ENCODE measurements at places on chromosomes 2 and 18.

DNA sequence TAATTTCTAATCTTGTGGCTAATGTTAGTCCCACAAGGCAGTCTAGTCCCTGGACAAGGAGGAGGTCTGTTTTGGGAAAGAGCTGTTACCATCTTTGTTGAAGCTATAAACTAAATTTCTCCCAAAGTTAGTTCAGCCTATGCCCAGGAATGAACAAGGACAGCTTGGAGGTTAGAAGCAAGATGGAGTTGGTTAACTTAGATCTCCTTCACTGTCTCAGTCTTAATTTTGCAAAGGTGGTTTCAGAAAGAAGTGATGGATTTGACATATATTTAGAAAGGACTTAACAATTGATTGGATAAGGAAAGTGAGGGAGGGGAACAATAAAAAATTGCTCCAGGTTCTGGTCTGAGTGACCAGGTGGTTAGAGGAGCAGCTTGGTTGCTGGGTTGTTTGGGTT is 14.6 kb upstream of the SCYGR1 start:
- DNase-seq = no peak

DNA sequence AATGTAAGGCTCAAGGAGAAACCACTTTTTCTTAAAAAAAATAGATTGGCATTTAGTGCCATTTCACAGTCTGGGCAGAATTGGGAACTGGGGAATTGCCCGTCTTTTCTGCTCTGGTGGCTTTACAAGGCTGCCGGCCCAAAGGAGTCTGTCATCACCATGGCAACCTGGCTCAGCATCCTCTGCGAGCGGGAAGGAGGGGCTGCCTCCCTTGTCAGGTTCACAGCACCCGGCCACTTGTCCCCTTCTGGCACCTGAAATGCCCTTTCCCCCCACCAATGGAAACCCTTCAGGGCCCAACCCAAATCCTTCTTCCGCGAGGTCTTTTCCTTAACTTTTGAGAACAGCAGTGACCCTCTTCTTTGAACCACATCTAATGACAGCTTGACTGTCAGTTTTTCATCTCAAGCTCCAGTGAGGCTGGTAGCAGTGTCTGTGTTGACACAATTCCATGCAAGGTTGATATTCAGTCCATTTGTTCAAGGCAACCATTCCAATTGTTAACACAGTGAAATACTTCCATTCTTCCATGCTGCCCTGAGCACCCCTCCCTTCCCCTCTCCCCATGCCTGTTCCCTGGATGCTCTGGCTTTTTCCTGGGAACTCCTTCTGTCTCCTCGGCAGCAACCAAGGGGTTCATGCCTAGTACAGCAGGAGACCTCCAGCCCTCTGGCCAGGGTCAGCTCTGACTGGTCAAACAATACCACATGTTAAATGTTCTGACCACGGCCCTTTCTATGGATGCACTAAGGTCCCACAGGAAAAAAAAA is 79.6 kb downstream of the DNER start:
- no peak for DNase-seq

- no peak for DNase-seq
Measured at GRCh38 chr2:12727641-12728040, 10.9 kb downstream of the TRIB2 start.

GRCh38 chr2:189127756-189128155 is 51.8 kb downstream of the COL5A2 start:
- DNase-seq = no peak

DNA sequence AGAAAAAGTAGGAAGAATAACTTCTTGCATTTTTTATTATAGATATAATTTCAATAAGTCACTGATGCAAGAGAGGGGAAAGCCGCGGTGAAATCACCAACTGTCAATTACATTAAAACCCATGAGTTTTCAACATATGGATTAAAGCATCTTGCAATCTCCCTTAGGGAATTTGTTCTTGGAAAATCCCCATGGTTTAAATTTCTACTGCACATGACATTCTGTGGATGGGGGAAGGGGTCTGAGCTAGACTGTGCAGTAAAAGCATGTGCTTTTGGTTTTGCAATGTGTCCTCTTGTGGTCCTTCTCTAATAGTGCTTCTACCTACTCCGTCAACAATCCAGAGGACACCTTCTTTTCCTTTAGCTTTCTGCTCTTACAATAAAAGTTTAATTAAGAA is 894.0 kb downstream of the DCDC2C start:
- DNase-seq = no peak

GRCh38 chr2:190701586-190701985 is 52.7 kb downstream of the NAB1 start:
- DNase-seq = no peak

GRCh38 chr18:74972354-74972753 is 236.6 kb downstream of the PTGR3 start:
- DNase-seq = no peak

DNA sequence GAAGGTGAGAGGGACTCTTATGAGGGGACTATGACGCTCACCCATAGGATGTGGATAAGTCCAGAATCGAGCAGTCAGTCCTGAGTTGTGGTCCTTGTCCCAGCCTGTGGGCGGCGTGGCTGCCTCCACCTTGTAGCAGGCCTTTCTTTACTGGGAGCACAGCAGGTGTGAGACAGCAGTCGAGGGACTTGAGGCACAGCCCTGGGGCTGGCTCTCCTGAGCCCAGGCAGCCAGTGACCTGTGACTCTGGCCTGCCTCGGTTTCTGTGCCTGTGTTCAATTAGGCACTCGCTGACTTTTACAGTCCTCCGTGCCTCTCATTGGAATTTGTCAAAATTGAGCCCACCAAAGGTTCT is 8.3 kb downstream of the PPP1R7 start:
- DNase-seq = no peak

- DNase-seq = no peak
Measured at GRCh38 chr18:62837011-62837410, 121.7 kb downstream of the PHLPP1 start.

DNA sequence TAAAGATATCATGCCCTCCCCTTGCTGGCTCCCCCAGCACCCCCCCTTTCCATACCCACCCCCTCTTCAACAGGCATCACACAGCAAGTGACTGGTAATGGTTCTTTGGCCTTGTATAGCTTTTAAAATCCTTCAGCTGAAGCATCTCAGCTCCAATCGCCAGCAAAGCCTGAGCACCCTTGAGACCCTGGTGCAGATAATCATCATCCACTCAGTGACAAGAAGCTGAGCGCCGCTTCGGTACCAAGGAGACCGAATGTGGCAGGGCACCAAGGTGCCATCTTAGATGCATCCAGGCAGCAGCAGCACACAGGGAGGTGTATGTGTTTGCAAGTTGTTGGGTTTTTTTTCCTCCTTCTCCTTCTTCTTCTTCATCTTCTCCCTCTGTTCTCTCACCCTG is 232.7 kb downstream of the BCL11A start:
- no peak for DNase-seq

- DNase-seq = peak; percentile 67
Measured at GRCh38 chr18:22174341-22175145, 5.2 kb downstream of the GATA6 start.

DNA sequence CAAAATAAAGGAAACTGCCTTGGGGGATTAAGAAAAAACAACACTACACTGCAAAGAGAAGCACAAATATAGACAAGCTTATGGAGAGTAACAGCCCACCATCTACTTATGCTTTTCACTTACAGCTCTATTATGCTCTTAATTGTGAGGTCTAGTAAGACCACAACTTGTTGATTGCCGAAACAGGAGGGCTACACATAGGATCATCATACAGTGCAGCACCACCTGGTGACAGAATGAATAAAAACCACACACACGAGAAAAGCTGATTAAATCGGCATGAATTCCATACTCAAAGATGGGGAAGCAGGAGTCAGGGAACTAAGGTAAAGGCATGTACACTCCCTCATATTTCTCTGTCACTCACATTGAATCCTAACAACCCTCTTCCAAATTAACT is 259.2 kb downstream of the IKZF2 start:
- peak; percentile 72 for DNase-seq

DNA sequence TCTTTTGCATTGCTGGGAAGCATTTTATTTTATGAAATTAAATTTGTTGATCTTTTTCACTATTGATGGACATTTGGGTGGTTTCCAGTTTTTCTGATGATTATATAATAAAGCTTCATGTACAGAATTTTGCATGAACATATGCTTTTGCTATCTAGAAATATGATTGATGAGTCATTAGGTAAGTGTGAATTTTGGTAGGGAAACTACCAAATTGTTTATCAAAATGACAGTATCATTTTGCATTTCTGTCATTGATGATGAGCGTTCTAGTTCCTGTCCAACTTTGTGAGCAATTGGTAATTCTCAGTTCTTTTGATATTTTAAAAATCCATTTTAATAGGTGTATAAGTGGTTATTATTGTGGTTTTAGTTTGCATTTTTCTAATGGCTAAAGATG is 67.7 kb downstream of the TAF4B start:
- DNase-seq = no peak

- no peak for DNase-seq
Measured at GRCh38 chr2:105329197-105329554, 359 bp downstream of the TGFBRAP1 start.

- no peak for DNase-seq
Measured at GRCh38 chr2:118013221-118013723, 598 bp downstream of the CCDC93 start.

DNA sequence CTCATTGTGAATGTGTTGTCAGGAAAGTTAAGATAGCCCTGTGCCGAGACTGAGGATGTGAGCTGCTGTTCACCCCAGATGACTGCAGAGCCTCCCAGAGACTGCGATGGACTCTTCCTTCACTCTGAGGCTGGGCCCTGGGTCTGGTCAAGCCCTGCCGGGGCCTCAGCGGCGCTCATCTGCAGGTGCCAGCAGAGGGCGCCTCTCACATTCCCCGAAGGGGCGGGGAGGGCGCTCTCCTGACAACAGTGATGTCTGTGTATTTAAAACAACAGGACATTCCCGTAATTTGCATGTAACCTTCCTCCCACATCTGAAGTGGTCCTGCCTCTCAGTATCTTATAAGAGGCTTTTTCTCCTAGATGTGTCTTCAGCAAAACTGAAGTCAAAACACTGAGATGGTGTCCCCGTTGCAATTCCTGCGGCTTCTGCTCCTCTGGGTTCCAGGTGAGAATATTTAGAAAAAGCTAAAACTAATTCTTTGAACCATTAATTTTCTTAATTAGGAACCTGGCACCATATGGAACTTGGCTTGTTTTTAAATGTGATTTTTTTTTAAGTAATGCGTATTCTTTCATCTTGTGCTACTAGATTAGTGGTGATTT is 1377.9 kb downstream of the RPIA start:
- DNase-seq = peak; percentile 27

GRCh38 chr2:222000326-222000725 is 298.5 kb downstream of the PAX3 start:
- DNase-seq = no peak

- DNase-seq = peak; percentile 12
Measured at GRCh38 chr18:36264283-36264682, 33.2 kb upstream of the FHOD3 start.

DNA sequence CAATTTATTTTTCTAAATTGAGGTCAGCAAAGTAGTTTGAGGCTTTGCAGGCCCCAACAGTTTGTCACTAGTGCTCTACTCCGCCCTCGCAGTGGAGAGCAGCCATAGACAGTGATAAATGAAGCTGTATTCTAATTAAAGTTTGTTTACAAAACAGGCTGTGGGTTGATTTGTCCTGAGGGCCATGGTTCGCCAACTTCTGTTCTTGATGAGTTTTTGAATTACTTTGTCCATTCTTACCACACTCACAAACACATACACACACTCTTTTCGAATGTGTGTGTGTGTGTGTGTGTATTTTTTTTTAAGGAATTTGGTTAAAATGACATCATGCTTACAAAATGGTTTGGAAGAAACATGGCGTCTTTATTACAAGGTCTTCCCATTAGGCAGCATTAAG is 68.6 kb downstream of the MTCL1 start:
- peak; percentile 22 for DNase-seq

- DNase-seq = peak; percentile 2
Measured at GRCh38 chr2:27442920-27443282, 720 bp downstream of the KRTCAP3 start.

DNA sequence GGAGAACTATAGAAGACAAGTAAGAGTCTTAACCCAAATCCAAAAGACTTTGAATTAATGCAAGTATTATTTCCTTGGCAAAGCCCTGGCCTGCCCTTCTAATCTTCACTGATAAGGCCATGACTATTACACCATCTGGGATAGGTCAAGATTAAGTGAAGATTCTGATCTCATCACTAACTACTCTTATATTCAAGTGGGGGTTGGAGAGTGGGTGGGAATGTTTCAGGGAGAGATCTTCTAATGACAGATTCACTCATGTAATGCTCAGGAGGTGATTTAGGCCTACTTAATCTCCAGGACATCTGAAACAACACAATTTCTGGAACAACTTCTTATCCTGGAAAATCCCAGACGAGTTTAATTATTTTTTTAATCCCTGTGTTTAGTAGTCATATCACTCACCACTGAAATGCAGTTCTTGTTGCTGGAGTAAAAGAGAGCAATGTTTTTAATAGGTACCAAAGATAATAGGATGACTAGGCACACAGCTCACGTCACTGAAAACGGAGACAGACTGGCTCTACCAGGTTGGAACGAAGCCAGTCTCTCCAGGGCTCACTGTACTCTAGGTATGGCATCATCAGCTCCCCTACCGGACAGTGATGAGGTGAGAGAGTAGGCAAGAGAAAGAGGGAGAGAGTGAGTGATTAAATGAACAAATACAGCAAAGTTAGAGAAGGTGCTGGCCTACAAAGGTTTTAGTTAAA is 133.1 kb downstream of the NCKAP5 start:
- DNase-seq = peak; percentile 93

DNA sequence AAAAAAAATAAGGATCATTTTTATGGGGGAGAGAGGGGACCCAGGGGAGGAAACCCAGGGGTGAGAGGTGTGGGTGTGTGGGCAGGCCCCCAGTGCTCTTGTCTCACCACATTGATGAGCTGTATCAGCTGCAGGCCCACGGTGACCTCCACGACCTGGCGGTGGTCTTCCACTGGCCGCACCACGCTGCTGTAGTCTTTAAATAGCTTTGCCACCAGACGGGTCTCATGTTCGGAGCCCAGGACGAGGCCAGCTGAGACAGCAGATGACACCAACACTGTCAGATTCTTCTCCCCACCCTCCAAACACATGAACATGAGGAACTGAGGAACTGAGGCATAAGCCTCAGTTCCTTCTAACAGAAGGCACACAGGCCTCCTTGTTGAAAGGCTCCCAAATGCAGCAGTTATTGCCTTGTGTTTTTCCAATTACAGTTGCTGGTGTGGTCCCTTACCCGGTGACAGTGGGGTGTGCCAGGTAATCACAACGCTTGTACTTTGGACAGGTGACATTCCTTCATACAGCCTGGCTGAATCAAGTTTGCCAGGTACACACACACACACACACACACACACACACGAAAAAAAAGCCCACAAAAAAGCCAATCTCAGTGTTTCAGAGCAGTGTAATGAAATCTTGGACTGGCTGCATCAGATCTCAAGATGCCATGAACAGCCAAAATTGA is 4.7 kb downstream of the CHRNA1 start:
- DNase-seq = no peak

DNA sequence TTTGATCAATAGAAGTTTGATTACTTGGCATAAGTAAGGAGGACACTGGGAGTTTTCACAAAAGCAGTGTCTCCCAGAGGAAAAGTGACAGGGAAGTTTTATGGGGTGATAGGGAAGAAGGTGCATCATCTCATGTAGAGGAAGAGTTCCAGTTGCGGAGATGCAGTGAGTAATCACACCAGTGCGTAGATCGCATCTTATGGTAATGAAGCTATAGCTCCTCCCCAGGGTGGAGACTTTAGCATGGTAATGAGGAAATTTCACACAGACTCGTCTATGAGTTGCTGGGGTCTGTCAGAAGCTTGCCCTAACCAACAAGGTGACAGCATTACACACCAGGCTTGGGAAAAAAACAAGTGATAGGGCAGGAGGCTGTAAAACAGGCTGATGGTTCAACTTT is 49.0 kb downstream of the KYNU start:
- no peak for DNase-seq
